Activated effector memory CD4-positive, alpha-beta T cell treated with Interleukin-2 at 50 U/mL for 16 hours (primary cell): ENCODE measurements at places on chromosomes 1 and 21.

DNA sequence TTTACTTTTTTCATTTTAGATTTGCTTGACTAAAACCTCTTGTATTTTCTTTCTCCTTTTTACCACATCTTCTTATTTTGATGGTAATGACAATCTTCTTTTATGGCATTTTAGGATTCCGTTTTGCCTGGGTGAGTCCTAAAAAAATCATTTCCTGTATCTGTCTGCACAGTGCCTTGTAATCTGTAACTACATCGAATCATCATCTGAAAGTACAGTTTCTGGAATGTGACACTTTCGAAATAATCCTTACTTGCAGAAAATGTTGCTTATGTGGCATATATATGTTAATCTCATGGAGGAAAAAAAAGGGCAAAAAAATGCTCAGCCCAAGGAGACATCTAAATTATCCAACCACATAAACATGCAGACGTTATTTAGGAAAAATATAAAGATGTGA is 29.0 kb downstream of the GREM2 start:
- no peak for DNase-seq

DNA sequence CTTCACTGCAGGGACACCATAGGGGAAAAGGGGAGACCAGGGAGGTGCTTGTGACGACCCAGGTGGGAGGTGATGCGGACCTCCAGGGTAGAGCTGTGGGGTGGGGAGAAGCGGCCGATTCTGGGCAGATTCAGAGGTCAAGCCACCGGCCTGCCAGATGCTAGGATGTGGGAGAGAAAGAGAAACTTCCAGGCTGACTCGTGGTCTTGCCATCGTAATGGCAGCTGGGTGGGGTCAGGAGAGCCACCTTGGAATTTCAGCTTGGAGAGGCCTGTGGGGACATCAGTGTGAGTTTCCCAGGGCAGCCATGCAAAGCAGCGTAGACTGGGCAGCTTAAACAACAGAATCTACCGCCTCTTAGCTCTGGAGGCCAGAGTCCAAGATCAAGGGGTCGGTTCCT is 258.0 kb upstream of the VAMP3 start:
- DNase-seq: no peak

GRCh38 chr1:229254910-229255541 is 15.9 kb upstream of the RAB4A start:
- DNase-seq: no peak

- no peak for DNase-seq
These were observed 70.3 kb downstream of the USP24 start for GRCh38 chr1:55144886-55145285.

GRCh38 chr1:160416369-160416768 is 16.0 kb downstream of the VANGL2 start:
- DNase-seq: no peak
